ENCODE measurements at places on chromosomes 2 and 18.

- no peak for DNase-seq
Measured at GRCh38 chr18:49745045-49746014, 68.0 kb downstream of the ACAA2 start.

GRCh38 chr2:237731663-237732062, 66.9 kb upstream of the RBM44 start:
- no peak for DNase-seq

DNA sequence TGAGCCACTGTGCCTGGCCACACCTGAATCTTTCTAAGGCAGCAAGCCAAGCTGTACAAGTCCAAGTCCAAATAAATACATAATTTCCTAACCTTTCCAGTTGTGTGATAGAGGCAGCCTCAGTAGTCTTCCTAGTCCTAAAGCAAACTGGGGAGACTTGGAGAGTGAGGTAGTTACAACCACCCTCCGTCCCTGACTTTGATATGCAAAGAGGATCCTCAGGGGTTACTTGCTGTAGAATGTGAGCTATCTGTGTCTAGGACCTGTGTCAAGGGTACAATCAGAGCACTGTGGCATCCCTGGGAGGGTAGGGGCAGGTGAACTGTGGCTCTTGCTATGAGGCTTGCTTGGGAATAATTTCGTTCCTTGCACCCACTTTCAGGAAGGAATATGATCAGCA, 28.3 kb upstream of the KCNG3 start:
- DNase-seq, result no peak

DNA sequence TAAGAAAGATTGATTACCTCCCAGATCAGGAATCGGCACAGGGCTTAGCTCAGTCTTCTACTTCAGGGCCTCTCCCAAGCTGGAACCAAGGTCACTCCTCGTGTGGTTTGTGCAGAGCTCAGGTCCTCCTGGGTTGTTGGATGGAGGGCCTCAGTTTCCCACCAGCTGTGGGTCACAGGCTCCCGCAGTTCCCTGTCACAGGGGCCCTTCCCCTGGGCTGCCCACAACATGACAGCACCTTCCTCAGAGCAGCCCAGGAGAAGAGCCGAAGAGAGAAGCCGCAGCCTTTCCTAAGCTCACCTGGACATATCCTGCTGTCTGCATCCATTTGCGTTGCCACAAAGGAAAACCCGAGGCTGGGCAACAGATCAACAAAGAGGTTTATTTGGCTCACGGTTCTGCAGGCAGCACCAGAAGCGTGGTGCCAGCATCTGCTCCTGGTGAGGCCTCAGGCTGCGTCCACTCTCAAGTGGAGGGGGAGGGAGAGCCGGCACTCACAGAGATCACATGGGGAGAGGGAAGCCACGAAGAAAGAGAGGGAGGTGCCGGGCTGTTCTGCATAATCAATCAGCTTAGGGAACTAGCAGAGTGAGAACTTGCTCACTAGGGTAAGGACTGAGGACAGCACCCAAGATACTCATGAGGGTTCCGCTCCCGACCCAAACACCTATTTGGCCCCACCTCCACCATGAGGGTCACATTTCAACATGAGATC, 13.0 kb upstream of the ALLC start:
- DNase-seq, result no peak

DNA sequence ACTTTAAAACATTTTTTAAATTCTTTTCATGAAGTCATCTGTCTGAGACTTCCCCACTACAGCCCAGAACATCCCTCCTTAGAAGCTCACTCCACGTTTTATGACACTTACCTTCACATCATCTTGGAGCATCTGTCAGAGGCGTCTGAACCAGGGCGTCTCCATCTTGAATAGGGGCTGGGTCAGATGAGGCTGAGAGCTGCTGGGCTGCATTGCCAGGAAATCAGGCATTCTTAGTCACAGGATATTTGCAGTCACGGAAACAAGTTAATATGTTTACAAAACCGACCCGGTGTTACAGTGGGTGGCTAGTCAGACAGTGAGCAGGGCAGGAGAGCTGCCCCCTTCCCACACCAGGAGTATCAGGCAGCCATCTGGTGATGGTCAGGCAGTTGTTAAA, 456.5 kb downstream of the FBXO15 start:
- DNase-seq, result no peak

GRCh38 chr2:176999301-176999700, 213.3 kb upstream of the HNRNPA3 start:
- DNase-seq, result no peak
